Stimulated activated CD4-positive, alpha-beta T cell treated with anti-CD3 and anti-CD28 coated beads, Interleukin-1b, Interleukin-23, amount 100 ng/mL, for 1 hour (primary cell): ENCODE measurements at places on chromosomes 6 and 20.

DNA sequence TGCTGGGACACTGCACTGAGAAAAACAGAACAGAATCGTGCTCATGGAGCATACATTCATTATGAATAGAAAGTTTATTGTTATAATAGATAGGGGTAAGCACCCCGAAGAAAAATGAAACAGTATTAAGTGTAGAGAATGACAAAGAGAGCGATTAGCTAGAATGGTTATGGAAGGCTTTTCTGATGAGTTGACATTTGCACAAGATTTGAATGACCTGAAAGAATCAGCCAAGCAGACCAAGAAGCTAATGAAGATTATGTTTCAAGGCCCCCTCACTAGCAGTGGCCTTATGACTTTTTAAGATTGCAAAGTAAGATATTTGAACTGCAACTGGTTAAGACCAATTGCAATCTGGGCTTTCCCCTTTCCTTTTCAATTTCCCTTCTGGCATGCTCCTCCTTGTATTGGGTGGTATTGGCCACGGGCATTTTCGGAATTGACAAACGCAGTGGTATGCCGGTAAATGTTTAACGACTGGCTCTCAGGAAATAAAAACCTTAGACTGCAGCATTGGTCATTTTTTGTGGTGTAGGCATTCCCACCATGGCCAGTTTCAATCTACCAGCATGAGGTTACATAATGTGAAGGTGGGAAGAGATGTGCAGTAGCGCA is 120.0 kb upstream of the CITED2 start:
- DNase-seq: no peak

- no peak for DNase-seq
Measured at GRCh38 chr6:18036781-18037180, 49.3 kb upstream of the KIF13A start.

DNA sequence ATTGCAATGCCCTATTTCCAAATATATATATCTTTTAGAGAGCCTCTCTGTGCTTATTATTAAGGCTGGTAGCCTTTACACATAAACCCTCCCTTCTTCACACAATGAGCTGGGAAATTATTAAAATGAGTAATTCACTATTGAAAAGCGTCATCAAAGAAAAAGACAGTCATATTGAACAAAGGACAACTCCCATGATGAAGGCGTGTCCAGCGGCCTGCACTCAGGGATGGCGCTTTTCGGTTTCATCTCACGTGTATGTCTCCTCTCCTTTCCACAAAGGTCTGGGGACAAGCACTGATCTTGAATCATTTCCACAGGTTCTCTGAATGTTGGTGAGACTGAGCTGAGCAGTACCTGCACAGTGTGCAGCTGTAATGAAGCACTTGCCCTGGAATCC is 3.5 kb downstream of the SERPINB9 start:
- DNase-seq: no peak

DNA sequence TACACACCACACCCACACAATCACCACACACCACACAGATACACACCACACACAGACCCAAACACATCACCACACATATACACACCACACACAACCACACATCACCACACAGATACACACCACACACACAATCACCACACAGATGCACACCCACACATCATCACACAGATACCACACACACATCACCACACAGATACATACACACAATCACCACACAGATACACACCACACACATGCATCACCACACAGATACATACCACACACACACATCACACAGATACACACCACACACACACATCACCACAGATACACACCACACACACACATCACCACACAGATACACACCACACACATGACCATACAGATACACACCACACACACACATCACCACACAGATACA is 73.2 kb downstream of the GRM4 start:
- DNase-seq: no peak

- DNase-seq: no peak
Measured at GRCh38 chr20:63296531-63297299, 3.7 kb downstream of the COL20A1 start.

DNA sequence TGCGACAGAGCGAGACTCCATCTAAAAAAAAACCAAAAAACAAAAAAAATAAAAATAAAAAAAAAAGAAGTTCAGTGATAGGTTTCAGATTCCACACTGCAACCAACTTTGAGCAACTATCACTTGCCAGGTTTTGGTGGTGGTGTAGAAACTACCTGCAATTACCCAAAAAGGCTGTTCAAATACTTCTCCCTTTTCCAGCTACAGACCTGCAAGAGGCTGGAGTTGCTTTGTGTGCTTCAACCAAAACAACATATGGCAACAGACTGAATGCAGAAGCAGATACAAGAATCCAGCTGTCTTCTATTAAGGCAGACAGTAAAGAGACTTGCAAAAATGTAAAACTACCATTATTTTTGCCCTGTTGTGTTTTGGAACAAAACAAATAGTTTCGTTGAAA is 9.3 kb upstream of the BCAS1 start:
- DNase-seq: no peak

- no peak for DNase-seq
Measured at GRCh38 chr6:17032590-17032987, 69.3 kb upstream of the STMND1 start.

- no peak for DNase-seq
Measured at GRCh38 chr20:50565383-50565782, 55.2 kb downstream of the PTPN1 start.

GRCh38 chr6:124796464-124796970 is 165.7 kb upstream of the RNF217 start:
- DNase-seq: no peak

- no peak for DNase-seq
Measured at GRCh38 chr6:56311533-56312448, 64.4 kb upstream of the COL21A1 start.

DNA sequence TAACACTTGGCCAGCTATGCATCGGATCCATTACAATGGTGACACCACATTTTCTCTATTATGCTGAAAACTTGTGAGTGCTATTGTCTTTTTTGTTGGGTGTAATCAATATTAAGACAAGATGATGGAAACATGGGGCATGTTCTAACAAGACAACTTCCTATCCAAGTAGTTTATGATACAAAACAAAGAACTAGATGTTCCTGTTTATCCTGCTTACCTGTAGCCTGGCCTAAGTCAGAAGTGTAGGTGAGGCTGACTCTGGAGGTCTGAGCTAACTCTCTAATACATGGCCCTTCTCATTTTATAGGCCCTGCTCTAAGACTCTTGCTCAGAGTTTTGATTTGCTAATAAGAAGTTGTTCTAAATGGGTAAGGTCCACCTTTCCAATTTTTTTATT is 242.4 kb upstream of the STXBP5 start:
- DNase-seq: no peak

DNA sequence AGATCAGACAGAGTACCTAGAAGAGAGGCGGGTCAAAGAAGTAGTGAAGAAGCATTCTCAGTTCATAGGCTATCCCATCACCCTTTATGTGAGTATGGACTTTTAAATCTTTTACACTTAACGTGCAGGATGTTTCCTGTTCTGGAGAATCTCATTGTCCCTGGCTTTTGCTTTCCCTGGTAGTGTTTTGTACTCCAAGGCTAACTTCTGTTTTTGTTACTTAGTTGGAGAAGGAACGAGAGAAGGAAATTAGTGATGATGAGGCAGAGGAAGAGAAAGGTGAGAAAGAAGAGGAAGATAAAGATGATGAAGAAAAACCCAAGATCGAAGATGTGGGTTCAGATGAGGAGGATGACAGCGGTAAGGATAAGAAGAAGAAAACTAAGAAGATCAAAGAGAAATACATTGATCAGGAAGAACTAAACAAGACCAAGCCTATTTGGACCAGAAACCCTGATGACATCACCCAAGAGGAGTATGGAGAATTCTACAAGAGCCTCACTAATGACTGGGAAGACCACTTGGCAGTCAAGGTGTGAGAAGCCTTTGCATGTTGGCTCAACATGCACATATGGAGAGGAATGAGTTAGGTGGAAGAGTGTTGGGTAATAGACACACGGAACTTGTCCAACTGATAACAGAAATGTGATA is 3.3 kb downstream of the HSP90AB1 start:
- no peak for DNase-seq
